ENCODE measurements at places on chromosomes 11 and 22.

- DNase-seq: no peak
Observed at GRCh38 chr22:45129703-45130524, 33.8 kb upstream of the NUP50 start.

GRCh38 chr11:30328681-30329080 lies 5.8 kb downstream of the ARL14EP start:
- DNase-seq: no peak

DNA sequence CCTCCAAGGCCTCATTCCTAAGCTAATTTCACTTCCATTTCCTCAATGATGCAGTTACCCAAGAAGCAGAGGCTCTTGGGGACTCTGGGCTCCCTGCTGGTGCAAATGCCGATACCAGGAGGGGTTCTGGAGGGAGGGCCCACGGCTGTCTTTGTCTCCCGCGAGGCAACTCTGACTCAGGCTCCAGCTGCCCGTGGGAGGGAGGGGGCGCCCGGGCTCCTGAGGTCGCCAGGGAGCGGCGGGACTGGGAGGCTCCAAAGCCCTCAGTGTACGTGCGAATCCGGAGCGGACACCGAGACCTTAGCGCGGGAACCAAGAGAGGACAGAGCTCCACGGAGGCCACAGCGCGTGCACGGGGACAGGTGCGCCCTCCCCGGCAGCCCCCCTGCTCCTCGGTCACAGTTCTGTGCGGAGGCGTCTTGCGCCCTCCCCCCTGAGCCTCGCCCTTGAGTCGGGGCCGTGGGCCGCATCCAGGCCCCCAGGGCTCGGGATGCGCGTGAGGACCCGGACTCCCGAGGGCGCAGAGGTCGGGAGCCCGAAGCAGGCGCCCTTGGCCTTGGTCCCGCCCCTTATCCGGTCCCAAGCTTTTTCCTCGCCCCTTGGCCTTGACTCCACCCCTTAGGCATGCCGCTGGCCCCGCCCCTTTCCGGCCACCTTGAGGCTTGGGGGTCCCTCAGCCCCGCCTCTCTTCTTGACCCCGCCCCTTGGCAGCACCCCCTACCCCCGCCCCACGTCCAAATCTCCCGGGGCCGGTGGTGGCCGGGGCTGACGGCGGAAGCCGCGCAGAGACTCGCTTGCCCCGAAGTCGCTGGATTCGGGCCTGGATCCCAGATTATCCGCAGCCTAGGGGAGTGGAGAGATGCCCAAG lies 4.7 kb upstream of the SHISA8 start:
- DNase-seq: no peak

DNA sequence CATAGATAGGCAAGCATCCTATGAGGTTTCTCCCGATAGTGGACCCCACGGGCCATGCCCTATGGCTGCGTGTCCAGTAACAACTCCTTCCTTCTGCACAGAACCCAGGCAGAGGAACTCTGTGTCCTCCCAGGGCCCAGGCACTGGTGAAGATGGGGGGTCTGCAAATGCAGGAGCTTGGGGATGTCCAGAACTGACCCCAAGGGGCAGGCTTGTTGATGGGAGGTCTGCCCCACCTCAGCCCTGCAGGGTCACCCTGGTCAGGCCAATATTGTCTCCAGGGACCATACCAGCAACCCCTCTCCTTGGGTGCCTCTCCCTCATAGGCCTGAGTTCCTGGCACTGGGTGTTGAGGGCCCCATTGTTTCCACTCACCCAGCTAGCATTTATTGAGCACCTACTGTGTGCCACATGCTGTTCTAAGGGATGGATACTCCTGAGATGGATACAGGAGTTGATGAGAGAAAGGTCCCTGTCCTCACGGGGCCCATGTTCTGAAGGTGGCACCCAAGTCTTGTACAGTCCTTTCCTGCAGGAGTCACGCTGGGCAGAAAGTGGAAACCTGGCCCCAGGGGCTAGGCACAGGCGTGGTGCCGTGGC lies 26.3 kb upstream of the TXNRD2 start:
- no peak for DNase-seq

DNA sequence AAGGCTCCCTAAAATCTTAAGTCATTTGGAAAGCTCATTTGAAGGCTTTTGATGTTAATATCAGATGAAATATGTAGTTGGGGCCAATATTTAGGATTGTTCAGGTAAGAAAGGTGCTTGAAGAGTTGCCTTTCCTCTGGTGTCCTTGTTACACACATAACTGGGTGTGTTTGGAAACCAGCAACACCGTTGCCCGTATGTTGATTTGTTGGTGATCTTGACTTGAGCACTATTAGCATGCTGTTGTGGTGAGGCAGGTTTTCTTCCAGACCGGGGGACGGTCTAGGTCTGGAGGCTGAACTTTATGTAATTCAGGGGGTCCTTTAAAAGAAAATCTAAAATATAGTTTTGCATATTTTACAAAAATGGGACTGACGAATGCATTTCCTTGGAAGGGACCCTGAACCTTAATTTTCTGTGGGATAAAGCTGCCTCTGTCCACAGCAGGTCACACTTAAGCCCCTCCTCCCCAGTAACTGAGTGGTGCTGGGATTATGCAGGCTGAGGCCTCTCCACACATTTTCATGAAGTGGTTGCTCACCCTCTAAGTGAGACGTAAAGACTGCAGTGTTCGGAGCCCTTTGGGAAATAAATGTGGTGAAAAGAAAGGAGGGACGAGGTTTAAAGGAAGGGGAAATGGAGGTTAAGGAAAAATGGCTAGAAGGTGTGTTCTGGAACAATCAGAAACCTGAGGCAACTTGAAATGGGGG lies 1.8 kb downstream of the YWHAH start:
- no peak for DNase-seq

GRCh38 chr22:37161443-37161842 lies 11.7 kb upstream of the IL2RB start:
- no peak for DNase-seq

- DNase-seq: no peak
Observed at GRCh38 chr11:80592546-80592945, 1151.7 kb upstream of the TENM4 start.

DNA sequence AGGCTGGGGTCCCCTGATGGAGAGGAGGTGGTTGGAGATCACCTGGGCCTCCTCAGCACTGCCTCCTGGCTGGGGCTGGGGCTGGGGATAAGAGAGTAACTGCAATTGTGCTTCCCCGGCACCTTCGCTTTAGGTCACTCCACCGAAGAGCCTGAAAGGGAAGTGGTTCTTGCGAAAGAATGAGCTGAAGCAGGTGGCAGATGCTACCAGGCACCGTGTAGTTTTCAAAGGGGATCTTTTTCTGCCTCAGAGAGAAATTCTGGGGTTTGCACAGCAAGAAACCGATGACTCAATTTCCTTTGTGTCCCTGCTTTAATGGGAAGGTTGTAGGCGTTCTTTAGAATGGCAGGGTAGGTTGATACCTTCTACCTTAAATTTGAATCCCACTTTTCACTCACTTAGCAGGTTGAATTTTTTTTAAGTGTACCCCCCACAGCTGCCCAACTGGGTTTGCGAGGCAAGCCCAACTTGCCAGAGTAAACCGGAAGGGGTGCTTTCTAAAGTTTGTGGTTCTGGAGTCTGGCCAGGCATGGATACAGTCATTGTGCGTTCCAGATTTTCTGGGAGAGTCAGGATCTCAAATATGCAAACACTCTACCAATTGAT lies 5.3 kb downstream of the CD44 start:
- DNase-seq: no peak

GRCh38 chr11:15471048-15471894 lies 356.5 kb downstream of the INSC start:
- no peak for DNase-seq

DNA sequence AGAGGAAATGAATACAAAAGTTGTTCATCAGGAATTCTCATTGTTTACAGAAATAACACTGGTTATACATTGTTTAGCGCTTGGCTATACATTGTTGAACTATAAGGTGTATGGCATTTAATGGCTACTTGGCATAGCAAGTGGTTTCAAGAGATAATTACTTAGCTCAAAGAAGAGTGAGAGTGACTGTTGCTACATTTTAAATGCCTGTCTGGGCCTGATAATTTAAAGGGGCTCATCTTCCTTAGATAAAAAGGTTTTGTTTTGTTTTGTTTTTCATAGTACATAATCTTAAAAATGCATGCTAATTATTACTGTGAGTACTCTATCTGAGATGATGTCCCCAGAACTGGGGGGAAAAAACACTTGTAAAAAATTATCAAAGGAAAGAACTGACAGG lies 1.5 kb upstream of the SMPD1 start:
- no peak for DNase-seq

DNA sequence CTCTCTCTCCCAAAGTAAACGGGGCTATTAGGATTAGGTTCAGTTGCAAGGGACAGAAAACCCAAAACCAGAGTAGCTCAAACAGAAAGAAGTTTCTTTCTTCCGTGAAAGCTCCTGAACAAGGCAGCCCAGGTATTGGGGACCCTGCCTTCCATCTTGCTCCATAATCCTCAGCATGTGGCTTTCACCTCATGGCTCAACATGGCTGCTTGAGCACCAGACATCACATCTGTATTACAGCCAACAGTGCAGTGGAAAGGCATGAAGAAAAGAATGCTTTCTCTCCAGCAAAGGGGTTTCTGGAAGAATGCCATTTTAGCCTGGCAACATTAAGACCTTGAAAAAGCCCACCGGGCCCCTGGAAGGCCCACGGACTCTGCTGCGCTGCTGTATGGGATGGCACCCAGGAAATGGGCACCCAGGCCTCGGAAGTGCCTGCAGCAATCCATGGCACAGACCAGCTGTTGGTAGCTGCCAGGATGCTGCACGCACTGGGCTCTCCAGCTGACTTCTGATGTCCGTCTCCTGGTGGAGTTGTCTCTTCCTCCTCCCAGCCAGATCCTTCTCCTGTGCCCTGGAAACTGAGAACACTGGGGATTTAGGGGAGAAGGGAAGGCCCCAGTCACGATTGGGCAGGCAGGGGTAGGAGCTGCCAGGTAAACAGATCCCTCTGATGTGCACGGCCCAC lies 22.6 kb downstream of the PDGFB start:
- no peak for DNase-seq

- DNase-seq: no peak
Observed at GRCh38 chr11:69335781-69336405, 41.9 kb downstream of the MYEOV start.

GRCh38 chr11:118415739-118416068 lies 14.3 kb downstream of the ATP5MG start:
- DNase-seq: no peak

- no peak for DNase-seq
Observed at GRCh38 chr22:39937906-39938305, 22.3 kb upstream of the TMA7B start.

GRCh38 chr22:29105468-29105867 lies 32.6 kb downstream of the KREMEN1 start:
- DNase-seq: no peak

- DNase-seq: no peak
Observed at GRCh38 chr11:35905646-35906276, 38.1 kb upstream of the LDLRAD3 start.

GRCh38 chr22:49613511-49614270 lies 214.0 kb downstream of the BRD1 start:
- no peak for DNase-seq

DNA sequence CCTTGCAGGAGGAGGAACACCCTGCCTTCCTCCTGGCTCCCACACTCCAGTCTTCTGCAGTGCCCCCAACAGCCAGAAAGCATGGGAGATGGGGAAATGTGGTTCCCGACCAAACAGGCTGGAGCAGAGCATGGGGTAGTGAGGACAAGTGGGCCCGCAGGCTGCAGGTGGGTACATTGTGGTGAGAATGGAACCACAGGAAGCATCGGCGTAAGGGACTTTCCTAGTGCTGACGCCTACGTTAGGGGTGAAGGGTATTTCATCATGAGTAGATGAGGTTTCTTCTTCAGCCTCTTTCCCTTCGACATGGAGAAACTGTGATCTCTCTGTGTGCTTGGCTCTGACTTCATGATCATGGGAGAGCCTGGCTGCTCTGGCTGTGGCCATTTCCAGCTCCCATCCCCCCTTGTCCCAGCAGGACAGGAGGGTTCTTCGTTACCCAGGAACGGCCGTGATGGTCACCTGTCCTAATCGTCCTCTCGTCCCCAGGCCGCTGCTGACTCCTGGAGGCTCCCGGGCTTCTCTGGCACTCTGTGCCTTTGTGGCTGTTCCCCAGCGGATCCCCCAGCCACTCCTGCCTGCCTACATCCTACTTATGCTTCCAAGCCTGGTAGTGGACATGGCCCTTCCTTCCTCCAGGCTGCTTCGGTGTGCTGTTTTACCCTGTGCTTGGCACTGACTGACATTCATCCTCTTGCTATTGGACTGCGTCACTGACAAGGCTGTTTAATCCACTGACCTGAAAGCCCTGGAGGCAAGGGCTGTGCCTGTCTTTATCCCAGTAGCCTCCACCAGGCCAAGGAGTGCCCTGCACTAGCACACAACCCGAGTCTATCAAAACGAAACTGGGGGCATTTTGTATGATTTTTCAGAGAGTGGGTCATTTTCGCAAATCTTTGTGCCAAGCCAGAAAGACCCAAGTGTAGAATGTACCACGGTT lies 65.2 kb upstream of the CECR2 start:
- DNase-seq: no peak

DNA sequence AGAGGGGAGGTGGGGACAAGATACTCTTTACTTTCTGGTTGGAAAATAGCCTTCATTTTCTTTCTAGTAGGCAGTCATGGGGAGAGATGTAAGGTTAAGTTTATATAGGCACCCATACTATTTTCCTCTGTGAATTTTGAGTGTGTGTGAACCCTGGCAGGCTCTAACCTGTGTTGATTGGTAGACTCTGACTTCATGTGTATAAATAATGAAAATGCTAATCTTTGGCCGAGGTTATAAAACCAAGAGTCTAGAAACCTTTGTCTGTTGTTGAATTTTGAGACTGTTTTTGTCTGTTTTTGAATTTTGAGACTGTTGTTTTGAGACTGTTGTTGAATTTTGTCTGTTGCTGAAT lies 14.0 kb downstream of the TRIM44 start:
- DNase-seq: no peak

DNA sequence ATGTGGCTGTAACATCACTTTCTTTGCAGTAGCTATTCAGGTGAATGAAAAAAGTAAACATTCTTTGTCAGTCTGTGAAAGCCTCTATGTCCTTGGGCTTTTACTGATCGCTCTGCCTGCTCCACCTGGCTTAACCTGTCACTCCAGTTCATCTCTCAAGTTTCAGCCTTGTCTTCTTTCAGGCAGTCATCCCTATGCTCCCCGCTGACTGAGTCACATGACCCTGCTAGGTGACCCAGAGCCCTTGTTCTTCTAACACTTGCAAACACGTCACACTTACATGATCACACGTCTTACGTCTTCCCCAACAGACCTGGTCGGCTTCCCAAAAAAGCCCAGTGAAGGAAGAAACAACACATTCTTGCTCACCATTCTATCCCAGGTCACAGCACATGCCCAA lies 499.3 kb upstream of the TENM4 start:
- DNase-seq: no peak

- DNase-seq: no peak
Observed at GRCh38 chr11:121467471-121467870, 14.7 kb upstream of the SORL1-AS1 start.

- DNase-seq: no peak
Observed at GRCh38 chr11:133619973-133620372, 87.7 kb upstream of the OPCML start.

GRCh38 chr22:38262051-38262795 lies 10.6 kb downstream of the TMEM184B start:
- DNase-seq: no peak

GRCh38 chr11:135027461-135027860 lies 615.4 kb upstream of the B3GAT1 start:
- DNase-seq: no peak

GRCh38 chr11:36162006-36162882 lies 127.0 kb downstream of the COMMD9 start:
- DNase-seq: no peak

- no peak for DNase-seq
Observed at GRCh38 chr11:14448240-14448639, 51.4 kb downstream of the COPB1 start.
